ENCODE measurements at places on chromosomes 4 and X.

GRCh38 chrX:2781698-2782097 is 29.9 kb downstream of the XG start:
- DNase-seq = no peak

DNA sequence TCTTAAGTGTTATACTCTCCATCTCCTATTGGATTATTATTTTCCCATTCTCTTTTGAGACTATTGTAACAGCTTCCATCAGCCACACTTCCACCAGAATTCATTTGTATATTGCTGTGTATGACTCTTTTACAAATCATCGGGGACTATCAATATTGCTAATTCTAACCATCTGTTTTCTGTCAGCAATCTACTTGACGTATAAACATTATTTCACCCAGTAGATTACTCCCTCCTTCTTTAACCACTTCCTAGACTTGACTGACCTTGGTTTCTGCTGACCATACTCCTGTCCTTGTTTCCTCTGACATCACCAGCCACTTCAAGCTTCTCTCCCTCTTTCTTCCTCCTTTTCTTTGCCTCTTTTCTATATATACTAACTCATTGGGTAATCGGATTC is 402.9 kb downstream of the PCDH18 start:
- no peak for DNase-seq

GRCh38 chr4:119564106-119564505 is 64.5 kb downstream of the PDE5A start:
- DNase-seq = no peak

- DNase-seq = no peak
These were observed 66.0 kb upstream of the NKX1-1 start for GRCh38 chr4:1472148-1472797.

DNA sequence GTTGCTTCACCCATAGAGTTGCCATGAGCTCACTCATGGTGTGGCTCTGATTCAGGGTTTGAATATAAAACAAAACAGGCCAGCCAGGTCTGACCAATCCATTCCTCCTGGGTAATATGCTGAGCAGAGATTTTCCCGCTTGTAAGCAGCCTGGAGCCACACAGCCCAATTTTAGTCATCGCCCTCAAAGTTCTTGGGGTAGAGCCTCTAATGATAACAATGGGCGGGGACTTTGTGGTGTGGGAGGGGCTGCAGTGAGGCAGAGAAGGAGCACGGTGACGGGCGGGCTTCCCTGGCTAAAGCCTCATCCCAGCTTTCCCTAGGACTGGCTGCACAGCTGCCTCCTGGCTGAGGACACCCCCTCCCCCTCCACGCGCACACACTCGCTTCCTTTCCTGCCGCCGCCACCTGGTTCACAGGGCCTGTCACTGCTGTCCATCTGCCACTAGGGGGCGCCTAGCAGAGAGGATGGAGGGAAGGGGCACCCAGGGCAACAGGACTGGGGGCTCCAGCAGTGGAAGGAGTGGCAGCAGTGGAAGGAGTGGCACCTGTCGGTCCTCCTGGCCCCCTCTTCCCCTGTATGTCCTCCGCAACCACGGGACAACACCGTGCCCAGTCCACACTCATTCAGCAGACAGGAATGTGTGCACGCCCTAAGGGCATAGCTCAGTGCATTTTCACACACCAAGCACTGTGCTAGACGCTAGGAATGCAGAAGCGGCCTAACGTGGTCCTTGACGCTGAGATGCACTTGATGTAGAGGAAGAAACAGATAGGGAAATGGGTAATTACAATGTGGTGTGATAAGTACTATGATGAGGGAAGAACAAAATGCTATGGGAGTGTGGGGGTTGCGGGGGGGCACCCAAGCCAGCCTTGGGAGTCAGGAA is 26.8 kb downstream of the PRPS1 start:
- no peak for DNase-seq

- DNase-seq = no peak
These were observed 18.6 kb upstream of the TEX13B start for GRCh38 chrX:108000751-108001150.

All from cortex of kidney (tissue), 1 donor.